Tibial nerve (tissue), 4 donors: ENCODE measurements at places on chromosomes 13 and 19.
A peak's percentile ranks its signal among the peaks of the same experiment; 100 is the strongest.

DNA sequence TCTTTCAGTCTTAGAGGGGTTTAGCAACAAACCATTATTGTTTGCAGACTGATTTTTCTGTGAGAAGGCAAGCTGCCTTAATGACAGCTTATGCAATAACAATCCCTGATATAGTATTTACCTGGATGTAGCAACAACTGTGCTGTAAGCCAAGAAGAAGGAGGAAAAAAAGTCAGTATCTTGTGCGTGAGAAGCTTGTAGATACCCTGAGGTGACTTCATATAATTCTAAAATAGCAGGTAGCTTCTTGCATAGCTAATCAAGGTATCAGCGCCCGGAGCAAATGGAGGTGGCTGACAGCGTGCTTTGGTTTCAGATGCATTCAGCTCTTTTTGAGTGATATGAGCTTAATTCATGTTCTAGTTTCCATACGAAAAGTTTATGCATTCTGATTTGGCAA lies 309.8 kb downstream of the KLF5 start:
- H3K27ac ChIP-seq: no peak overlapping the region
- H3K27me3 ChIP-seq: no peaks in the 10 kb centered on the region
- H3K36me3 ChIP-seq: no peaks in the 10 kb centered on the region

GRCh38 chr13:98534821-98535220 lies 42.1 kb downstream of the STK24 start:
- peak overlapping the region; percentile 56 for H3K27ac ChIP-seq
- H3K27me3 ChIP-seq: no peaks in the 10 kb centered on the region
- no peaks in the 10 kb centered on the region for H3K36me3 ChIP-seq

GRCh38 chr19:40717880-40718773 lies 1.2 kb downstream of the ITPKC start:
- H3K4me3 ChIP-seq: peak overlapping the region; percentile 63
- H3K36me3 ChIP-seq: no peaks in the 10 kb centered on the region
- H3K4me1 ChIP-seq: no peaks in the 10 kb centered on the region
- H3K27ac ChIP-seq: peak overlapping the region; percentile 94
- no peaks in the 10 kb centered on the region for H3K27me3 ChIP-seq
- DNase-seq: no peak

GRCh38 chr13:69623973-69624372 lies 483.7 kb upstream of the ATXN8OS start:
- no peaks in the 10 kb centered on the region for H3K4me1 ChIP-seq
- no peak overlapping the region for H3K4me3 ChIP-seq
- DNase-seq: no peak
- H3K36me3 ChIP-seq: no peaks in the 10 kb centered on the region
- no peaks in the 10 kb centered on the region for H3K27me3 ChIP-seq

DNA sequence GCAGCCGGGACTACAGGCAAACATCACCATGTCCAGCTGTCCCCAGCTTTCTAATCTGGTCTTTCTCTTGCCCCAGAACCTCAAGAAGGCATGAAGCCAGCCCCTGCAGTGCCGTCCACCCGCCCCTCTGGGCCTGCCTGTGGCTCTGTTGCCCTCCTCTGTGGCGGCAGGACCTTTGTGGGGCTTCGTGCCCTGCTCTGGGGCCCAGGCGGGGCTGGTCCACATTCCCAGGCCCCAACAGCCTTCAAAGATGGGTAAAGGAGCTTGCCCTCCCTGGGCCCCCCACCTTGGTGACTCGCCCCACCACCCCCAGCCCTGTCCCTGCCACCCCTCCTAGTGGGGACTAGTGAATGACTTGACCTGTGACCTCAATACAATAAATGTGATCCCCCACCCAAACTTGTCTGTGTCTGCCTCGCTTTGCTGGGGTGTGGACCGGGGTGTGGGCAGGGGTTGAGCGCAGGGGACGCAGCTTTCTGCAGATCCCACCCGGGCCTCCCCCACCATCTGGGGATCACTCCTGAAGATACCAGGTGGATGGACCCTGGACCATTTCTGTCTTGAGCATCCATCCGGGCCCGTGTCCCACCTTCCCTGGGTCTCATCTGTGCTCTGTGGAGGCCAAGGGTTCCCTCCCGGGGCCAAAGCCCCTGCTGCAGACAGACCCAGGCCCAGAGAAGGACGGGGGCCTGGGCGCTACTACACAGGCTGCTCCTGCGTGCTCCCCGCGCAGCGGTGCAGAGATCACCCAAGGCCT lies 15.3 kb downstream of the PRKCSH start:
- peaks cover 54% of the 10 kb centered on the region for H3K36me3 ChIP-seq
- DNase-seq: no peak
- H3K4me3 ChIP-seq: no peak overlapping the region
- no peaks in the 10 kb centered on the region for H3K4me1 ChIP-seq
- H3K27ac ChIP-seq: no peak overlapping the region

DNA sequence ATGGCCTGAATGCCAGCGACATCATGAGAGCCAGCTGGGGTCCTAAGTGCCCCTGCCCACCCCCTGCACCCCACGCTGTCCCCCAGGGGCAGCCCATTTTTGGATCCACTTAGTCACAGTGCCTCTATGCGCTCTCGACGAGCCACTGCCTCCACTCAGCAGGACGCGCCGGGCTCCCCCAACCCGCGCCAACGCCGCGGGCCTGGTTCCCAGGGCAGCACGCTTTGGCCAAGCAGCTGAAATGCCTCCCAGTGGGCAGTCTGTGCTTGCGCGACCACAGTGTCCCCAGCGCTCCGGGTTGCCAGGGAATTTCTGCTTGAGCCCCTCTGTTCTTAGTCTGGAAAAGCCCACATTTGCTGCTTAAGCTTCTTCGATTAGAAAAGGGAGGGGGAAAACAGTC lies 39.4 kb downstream of the TMED1 start:
- no peak overlapping the region for H3K4me3 ChIP-seq
- no peaks in the 10 kb centered on the region for H3K27me3 ChIP-seq
- no peak overlapping the region for H3K27ac ChIP-seq
- DNase-seq: no peak
- no peaks in the 10 kb centered on the region for H3K4me1 ChIP-seq

DNA sequence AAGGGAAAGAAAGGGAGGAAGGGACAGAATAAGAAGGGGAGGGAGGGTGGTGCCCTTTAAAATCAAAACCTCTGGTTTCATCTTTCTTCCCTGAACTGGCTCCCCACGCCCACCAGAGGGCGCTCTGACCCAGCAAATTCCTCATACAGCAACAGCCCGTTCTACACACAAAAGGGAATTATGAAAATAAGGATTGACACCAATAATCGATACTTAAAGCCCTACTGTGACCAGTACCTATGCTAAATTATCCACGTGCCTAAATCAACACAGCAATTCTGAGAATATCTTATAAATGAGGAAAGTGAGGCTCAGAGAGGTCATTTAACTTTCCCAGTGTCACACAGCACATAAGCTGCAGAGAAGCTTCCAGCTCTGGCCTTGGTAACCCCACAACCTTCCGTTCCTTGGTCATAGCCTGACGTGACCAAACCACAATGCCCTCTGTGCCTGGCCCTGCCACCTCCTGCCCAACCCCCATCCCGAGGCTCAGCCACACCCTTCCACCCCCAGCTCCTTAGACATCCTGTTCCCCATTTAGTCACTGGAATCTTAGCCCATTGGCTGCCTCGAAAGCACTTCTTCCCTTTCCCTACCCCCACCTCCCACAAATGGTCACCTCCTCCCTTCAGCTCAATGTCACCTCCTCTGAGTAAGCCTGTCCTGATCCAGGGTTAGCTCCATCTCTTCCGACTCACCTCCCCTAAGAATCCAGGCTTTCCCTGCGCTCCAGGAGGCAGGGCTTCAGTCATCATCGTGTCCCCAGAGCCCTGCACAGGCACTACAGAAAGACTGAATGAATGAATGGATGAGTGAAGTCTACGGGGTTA lies 34.2 kb upstream of the PNMA8B start:
- no peaks in the 10 kb centered on the region for H3K4me1 ChIP-seq
- H3K27ac ChIP-seq: no peak overlapping the region
- H3K36me3 ChIP-seq: peaks cover 13% of the 10 kb centered on the region
- H3K27me3 ChIP-seq: peaks cover 16% of the 10 kb centered on the region
- DNase-seq: peak; percentile 30

DNA sequence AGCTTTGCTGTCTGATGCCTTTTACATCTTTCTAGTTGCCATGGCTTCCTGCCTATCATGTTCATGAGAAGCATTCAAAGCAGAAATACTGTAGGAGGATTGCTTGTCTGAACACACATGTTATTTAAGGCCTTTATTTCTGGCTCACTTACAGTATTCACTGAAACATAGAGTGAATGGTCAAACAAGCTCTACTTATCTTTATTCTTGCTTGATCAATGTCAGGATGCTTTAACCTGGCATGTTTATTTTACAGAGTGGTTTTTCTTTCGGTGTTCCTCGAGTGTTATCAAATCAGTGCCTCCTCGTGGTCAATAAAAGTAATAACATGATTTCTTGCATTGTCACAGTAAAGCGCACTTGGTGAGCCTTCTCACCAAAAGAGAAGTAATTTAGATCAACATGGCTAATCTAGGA lies 73.5 kb upstream of the PCDH17 start:
- H3K4me3 ChIP-seq: no peak overlapping the region
- no peaks in the 10 kb centered on the region for H3K27me3 ChIP-seq
- no peak overlapping the region for H3K27ac ChIP-seq
- H3K36me3 ChIP-seq: no peaks in the 10 kb centered on the region

GRCh38 chr19:18562086-18562485 lies 4.4 kb downstream of the KXD1 start:
- H3K36me3 ChIP-seq: peaks cover 14% of the 10 kb centered on the region
- H3K27me3 ChIP-seq: no peaks in the 10 kb centered on the region
- no peak for DNase-seq
- H3K27ac ChIP-seq: peak overlapping the region; percentile 86
- H3K4me1 ChIP-seq: peaks cover 15% of the 10 kb centered on the region

DNA sequence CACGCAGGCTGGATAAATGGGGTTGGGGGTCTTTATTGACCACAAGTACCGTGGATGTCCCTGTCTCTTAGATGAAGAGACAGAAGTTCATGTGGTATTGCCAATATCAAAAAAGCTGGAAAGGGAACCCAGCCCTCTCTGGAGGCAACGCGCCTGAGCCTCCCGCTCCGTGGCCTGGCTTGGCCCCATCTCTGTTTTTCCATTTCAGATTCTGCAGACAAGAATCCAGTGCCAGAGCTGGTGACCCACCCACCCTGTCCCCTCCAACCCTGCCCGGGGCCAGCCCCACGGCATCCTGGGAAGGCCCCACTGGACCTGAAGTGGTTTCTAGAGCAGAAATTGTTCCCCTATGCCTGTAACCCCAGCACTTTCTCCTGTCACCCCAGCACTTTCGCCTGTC lies 57.7 kb downstream of the PTPRS start:
- H3K27ac ChIP-seq: peak overlapping the region; percentile 80
- peak; percentile 68 for DNase-seq
- H3K4me1 ChIP-seq: peaks cover 17% of the 10 kb centered on the region
- no peaks in the 10 kb centered on the region for H3K27me3 ChIP-seq
- no peak overlapping the region for H3K4me3 ChIP-seq
- H3K36me3 ChIP-seq: peaks cover 5% of the 10 kb centered on the region

- H3K4me1 ChIP-seq: no peaks in the 10 kb centered on the region
- no peak overlapping the region for H3K4me3 ChIP-seq
- H3K36me3 ChIP-seq: no peaks in the 10 kb centered on the region
- H3K27ac ChIP-seq: no peak overlapping the region
Observed at GRCh38 chr13:87331178-87331577, 340.0 kb upstream of the SLITRK5 start.

GRCh38 chr13:108902405-108903155 lies 273.2 kb downstream of the MYO16 start:
- H3K27ac ChIP-seq: no peak overlapping the region
- H3K4me3 ChIP-seq: no peak overlapping the region
- H3K27me3 ChIP-seq: no peaks in the 10 kb centered on the region
- no peaks in the 10 kb centered on the region for H3K4me1 ChIP-seq
- DNase-seq: no peak

GRCh38 chr19:36169084-36169760 lies 17.0 kb upstream of the COX7A1 start:
- H3K4me1 ChIP-seq: no peaks in the 10 kb centered on the region
- H3K27ac ChIP-seq: peak overlapping the region; percentile 71
- no peaks in the 10 kb centered on the region for H3K36me3 ChIP-seq
- no peak overlapping the region for H3K4me3 ChIP-seq
- DNase-seq: no peak

DNA sequence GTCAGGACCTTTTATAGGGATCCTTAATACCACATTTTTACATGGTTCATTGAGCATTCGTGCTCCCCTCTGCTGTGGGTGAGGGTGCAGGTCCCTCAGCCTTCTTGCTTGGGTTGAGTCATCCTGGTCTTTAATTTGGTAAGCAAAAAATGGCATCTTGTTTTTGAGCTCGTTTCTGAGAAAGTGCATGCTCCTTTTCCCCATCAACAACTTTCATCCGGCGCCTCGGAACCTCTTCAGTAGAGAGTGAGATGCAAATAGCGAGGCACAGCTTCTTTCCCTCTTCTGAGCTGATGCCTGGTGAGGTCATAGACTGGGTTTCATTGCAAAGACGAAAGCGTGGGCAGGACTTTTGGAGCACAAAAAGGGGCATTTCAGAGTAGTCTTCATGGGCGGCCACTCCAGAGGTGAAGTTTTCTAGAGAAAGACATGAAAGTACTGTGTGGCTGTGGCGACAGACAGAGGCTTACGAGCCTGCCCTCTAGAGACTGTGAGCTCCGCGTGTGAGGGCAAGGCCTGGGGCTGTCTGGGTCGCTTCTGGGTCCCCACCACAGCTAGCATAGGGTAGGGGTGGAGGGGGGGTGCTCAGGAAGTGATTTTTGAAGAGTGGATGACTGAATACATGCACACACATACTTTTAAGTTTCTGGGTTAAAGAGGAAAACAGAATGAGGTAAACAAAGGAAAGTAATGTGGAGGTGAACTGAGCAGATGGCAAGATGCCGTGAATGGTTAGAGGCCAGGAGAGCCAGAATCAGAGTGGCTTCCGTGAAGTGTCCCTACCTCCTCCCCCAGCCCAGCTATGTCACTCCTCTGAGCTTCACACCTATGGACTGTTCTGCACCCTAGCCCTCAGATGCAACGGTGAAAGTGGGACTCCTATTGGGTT lies 44.3 kb downstream of the BBC3 start:
- H3K4me1 ChIP-seq: peaks cover 21% of the 10 kb centered on the region
- no peaks in the 10 kb centered on the region for H3K27me3 ChIP-seq
- H3K36me3 ChIP-seq: no peaks in the 10 kb centered on the region
- no peak overlapping the region for H3K4me3 ChIP-seq
- no peak for DNase-seq

DNA sequence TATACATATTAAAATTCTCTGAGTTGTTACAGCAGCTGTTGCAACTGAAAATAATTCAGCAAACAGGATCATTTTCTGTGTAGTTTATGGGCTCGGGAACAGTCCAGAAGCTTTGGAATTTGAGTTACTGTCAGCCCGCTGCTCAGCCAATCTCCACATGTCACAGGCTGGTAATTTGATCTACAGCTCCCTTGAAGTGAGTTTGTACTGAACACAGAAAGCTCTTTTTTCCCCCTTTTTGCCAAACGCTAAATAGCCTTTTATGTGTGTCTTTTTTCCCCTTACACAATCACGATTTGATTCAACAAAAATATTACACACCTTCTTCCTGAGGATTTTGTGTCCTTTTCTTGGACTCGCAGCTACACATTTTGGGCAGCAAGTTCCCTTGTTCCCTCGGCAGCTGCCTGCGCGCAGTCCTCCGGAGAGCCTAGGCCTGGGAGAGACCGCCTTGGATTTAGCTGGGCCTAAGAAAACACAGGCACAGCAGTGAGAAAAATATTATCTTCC lies 371.4 kb downstream of the KCNRG start:
- peaks cover 21% of the 10 kb centered on the region for H3K4me1 ChIP-seq
- no peak for DNase-seq
- H3K36me3 ChIP-seq: no peaks in the 10 kb centered on the region
- H3K27me3 ChIP-seq: no peaks in the 10 kb centered on the region

- DNase-seq: no peak
- H3K27ac ChIP-seq: no peak overlapping the region
- no peaks in the 10 kb centered on the region for H3K27me3 ChIP-seq
- H3K4me1 ChIP-seq: no peaks in the 10 kb centered on the region
- H3K36me3 ChIP-seq: no peaks in the 10 kb centered on the region
- H3K4me3 ChIP-seq: no peak overlapping the region
Observed at GRCh38 chr19:19296953-19297689, 23.2 kb downstream of the SUGP1 start.

GRCh38 chr13:98834254-98834960 lies 81.9 kb upstream of the SLC15A1 start:
- H3K36me3 ChIP-seq: peaks cover 72% of the 10 kb centered on the region
- no peak overlapping the region for H3K27ac ChIP-seq
- no peak for DNase-seq
